Effector CD4-positive, alpha-beta T cell (primary cell): ENCODE measurements at places on chromosomes 12 and 14.

- no peak for DNase-seq
Measured at GRCh38 chr14:21320913-21321312, 41.0 kb downstream of the RPGRIP1 start.

GRCh38 chr12:82648259-82648909 is 38.3 kb upstream of the TMTC2 start:
- DNase-seq: no peak

DNA sequence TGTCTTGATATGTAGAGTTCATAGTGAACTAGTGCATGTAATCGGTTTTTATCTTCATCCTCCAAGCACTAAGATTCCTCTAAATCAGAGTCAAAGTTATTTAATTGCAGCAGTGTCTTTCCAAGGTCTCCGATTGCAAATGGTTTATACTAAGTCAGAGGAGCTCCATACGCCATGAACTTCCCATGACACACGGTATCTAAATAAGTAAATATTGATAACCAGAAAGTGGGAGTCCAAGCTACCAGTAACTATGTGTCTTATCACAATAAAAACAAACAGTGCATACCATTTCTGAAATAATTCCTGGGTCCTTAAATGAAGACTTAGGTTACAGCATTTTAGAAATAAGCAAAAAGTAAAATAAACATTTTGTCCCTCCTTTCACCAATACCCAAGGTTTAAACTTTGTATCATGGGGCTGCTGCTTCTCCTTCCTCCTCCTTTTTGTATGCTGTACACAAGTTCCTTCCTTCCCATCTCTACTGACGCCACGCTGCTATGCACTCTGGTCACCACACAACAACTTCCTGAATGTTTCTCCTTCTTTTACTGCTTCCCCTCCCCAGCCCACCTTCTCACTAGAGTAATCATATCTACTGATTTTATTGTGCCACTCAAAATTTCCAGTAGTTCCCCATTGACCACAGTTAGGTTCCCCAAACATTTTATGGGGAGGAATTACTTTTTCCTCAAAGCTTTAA is 10.7 kb downstream of the NR1H4 start:
- no peak for DNase-seq

DNA sequence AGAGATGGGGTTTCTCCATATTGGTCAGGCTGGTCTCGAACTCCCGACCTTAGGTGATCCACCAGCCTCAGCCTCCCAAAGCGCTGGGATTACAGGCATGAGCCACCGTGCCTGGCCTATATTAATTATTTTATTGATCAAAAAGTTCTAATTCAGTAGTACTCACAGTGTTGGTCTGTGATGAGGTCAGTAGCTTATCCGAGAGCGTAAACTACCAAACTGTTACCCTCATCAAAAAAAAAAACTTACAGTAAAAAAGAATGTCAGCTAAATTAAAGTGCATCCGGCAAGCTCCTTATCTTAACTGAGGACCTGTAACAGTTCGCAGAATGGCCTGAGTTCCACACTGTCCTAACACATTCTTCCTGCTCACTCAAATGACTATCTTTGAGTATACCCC is 228.2 kb downstream of the SOX5 start:
- no peak for DNase-seq

- no peak for DNase-seq
Measured at GRCh38 chr12:76568130-76568529, 8.6 kb upstream of the OSBPL8 start.

- no peak for DNase-seq
Measured at GRCh38 chr14:102421411-102422057, 58.8 kb downstream of the TECPR2 start.

DNA sequence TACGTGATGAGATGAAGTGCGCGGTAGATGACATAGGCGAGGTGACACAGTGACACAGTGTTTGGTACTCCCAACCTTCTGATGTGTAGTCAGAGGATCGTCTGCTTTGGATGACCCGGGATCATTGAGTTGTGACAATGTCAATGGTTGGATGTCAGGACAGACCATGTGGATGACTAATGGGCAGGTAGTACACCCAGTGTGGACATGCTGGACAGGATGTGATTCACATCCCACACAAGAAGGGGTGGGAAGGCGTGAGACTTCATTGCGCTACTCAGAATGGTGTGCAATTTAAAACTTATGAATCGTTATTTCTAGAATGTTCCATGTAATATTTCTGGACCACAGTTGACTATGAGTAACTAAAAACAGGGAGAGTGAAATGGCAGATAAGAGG is 23.8 kb downstream of the MAP3K9 start:
- no peak for DNase-seq

DNA sequence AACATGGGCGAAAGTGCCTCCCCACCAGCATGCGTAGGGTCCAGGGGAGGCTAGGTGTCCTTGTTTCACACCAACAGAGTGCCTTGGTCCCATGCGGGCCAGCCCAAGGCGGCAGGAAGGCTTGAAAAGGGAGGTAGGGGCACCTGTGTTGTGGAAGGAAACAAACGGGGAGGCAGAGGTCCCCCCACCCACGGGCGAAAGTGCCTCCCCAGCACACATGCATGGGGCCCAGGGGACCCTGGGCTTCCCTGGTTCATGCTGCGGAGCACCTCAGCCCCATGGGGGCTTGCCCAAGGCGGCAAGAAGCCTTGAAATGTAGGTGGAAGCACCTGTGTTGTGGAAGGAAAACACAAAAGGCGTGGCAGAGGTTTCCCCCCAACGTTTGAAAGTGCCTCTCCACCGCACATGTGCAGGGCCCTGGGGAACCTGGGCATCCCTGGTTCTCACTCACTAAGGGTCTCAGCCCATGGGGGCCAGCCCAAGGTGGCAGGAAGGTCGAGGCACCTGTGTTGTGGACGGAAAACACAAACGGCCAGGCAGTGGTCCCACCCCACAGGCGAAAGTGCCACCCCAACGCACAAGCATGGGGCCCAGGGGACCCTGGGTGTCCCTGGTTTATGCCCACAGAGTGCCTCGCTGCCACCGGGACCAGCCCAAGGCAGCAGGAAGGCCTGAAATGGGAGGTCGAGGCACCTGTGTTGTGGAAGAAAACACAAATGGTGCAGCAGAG is 374.7 kb downstream of the ALG10 start:
- peak; percentile 0 for DNase-seq

GRCh38 chr14:74480046-74480445 is 13.1 kb downstream of the NPC2 start:
- DNase-seq: no peak

DNA sequence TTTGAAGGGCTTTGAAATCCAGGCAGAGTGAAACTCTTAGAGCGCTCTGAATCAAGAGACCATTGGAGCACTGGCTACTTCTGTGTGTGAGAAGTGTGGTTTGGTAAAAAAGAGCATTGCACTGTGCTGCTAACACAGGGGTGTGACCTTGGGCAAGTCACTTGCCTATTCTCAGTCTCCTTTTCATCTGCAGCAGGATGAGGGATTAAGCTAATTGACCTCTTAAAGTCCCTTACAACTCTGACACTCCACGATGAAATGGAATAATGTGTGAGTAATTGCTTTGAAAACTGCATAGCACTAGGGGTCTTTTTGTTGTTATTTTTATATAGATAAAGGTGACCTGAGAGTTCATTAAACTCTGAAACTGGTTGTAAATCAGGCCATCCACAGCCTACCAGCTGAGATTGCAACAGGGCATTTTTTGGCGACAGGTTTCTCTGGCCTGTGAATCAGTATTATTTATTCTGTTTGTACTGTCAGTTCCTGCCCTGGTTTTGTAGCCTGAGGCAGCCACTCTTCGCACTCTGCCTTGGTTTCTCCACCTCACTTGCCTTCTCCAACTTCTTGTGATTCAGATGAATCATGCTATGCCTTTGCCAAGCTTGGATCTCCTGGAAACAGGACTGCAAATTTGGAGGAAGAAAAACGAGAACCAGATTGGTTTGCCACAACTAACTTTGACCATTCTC is 159.9 kb upstream of the PARP11 start:
- DNase-seq: no peak

DNA sequence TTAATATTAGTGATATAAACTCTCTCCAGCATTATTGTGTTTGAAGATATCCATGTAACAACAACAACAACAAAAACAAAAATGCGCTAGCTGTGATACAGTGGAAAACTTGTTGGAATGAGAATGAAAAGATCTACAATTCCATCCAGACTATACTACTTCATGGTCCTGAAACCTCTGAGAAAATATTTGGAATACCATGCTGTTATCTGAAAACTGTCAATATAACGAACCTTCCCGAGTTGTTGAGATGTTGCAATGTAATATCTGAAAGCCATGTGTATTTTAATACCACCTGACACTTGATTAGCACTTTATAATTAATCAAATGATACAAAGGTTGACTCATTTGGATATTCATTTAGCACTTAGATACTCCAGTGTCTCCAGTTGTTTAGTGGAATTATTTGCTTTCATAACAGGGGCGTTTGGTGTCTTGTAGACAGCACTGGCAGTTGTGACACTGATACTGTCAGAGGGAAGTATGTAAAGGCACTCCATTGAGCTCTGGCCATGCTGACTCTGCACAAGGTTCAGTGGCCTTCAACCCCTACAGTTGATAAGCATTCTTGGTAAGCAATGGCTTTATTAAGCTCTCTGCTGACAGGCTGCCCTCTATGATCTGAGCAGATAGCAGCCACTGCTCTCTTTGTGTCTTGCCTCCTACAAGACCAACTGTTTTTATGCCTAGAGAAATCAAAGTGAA is 447.1 kb upstream of the SEL1L start:
- DNase-seq: no peak

DNA sequence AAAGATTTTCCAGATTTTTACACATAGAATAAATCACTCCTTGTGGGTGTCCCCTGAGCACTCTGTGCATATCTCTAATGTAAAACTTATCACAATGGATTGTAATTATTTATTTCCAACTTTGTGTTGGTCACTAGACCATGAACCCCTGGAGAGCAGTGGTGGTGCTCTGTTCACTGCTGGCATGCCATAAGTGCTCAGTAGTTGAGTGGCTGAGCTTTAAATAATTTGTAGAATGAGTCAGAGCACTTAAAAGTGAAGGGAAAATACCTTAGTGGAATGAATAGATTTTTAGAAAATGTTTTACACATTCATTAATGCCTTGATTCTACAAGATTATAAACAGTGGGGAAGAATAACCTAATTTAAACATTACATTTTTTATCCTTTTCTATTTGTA is 6.3 kb downstream of the MGAT4C start:
- no peak for DNase-seq

DNA sequence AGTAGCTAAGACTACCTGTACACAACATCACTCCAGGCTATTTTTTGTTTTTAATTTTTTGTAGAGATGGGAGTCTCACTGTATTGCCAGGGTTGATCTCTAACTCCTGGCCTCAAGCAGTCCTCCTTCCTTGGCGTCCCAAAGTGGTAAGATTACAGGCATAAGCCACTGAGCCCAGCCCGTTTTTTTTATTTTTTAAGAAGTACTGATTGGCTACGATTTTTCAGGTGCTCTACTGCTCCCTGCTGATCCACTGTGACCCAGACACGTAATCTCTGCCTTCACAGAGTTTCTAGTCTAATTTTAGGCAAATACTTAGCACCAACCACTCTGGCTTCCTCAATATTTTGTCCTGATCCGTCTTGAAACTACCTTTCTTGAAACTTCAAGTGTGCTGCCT is 4.3 kb upstream of the STRN3 start:
- DNase-seq: no peak

DNA sequence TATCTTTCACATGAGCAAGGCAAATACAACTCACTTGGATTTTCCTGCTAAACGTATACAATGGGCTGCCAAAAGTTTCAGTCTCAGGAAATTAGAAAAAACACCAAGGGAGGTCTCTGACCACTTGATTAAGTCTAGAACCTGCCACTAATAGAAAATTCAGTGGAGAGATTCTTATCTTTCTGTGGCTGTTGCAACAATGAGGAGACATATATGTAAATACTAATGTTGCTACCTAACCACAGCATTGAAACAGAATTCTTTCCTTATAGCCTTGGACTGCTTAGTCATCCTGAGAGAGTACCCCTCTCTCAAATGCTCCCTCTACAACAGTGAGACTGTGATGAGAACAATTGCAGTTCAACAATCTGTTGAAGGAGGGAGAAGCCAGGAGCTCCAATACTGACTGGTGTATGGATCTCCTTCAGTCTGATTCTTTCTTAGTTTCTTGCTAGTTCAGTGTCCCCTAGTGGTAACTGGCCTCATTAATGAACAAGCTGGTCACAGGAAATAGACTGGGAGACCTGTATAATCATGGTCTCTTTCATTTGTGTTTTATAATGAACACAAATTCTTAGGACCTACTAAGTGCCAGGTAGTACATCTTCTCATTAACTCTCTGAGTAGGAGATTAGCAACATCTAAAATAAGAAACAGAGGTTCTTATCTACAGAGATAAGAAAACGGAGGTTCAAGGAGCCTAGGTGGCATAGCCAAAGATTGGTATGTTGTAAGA is 164.5 kb downstream of the SLC38A4 start:
- no peak for DNase-seq

DNA sequence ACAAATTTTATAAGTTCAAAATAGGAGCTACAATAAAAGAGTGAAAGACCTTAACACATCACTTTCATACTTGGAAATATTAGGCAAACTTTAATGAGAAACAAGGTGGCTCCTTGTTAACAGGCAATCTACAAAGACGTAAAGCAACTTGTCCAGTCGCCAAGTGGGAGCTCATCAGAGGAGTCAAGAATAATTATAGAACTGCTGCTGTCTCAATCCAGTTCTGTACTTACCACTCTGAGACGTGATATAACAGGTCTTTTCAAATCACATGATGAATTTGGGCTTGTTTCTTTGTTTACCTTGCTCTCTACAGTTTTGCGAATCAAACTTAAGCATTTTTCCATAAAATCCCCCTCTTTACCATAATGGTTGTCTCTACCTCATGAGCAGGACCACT is 3.6 kb downstream of the YBX3 start:
- DNase-seq: no peak

GRCh38 chr14:41604721-41605531 is 1.8 kb upstream of the LRFN5 start:
- no peak for DNase-seq

GRCh38 chr12:105393587-105393986 is 63.1 kb downstream of the C12orf75 start:
- no peak for DNase-seq

GRCh38 chr12:87801860-87802720 is 227.1 kb downstream of the C12orf50 start:
- no peak for DNase-seq

DNA sequence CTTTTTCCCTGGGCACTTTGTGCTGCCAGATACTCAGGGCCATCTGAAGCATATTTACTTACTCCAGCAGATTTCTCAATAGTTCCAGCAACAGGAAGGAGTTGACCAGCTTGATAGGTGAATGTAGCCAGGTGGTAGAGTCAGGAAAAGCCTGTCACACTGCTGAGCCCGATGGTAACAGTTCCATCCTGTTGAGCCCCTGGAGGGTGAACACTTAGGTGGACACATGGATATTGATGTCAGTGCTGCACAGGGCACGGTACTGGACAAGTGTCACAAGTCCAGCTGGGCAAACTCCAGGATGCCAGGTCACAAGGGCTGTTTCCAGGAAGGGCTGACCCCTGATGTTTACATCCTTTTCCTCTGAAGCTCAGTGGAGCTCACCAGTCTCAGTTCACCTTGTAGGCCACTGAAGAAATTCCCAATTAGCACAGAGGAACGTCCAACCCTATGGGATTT is 2.3 kb upstream of the SMOC1 start:
- no peak for DNase-seq

GRCh38 chr12:79689061-79689476 is 1.7 kb downstream of the PAWR start:
- no peak for DNase-seq

- DNase-seq: no peak
Measured at GRCh38 chr12:93680006-93680405, 2.8 kb downstream of the CRADD start.
